ENCODE measurements at places on chromosomes 7 and 10. TPM values are rescaled to one million over a fixed set of nuclear protein-coding genes. Genes with fewer than 3 reads are reported as not detected.

GRCh38 chr10:7702288-7702812, 766 bp upstream of the ITIH2 start:
- DNase-seq = no peak

DNA sequence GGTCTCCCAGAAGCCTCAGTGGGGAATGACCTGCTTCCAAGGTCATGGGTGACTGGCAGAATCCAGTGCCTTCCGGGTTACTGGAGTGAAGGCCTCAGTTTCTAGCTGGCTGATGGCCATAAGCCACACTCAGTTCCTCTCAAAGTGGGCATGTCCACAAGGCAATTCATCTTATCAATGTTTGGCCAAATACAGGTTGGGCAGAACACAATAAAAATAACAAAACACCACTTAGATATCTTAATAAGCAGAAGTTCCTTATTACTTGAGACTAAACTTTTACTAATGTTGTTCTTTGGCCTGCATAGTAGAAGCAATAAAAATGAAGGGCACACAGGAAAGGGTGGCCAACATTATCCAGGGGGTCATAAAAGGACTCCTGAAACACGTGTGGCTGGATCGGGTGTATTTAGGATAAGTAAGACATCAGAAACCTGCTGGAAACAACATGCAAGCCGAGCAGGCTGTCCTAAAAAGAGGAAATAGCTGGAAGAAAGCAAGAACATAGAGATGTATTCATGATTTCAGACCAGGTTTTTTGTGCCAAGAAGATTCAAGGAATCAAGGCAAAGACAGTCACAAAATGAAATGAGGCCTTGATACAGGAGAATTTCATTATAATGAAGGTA, 19.6 kb upstream of the AKR1C2 start:
- no peak for DNase-seq

Gene CREB5
- total RNA-seq = 10.5 TPM

Gene ADCY1
- 2.4 TPM for total RNA-seq
